ENCODE measurements at places on chromosomes 5 and 9. TPM values are rescaled to one million over a fixed set of nuclear protein-coding genes. Genes with fewer than 3 reads are reported as not detected.

DNA sequence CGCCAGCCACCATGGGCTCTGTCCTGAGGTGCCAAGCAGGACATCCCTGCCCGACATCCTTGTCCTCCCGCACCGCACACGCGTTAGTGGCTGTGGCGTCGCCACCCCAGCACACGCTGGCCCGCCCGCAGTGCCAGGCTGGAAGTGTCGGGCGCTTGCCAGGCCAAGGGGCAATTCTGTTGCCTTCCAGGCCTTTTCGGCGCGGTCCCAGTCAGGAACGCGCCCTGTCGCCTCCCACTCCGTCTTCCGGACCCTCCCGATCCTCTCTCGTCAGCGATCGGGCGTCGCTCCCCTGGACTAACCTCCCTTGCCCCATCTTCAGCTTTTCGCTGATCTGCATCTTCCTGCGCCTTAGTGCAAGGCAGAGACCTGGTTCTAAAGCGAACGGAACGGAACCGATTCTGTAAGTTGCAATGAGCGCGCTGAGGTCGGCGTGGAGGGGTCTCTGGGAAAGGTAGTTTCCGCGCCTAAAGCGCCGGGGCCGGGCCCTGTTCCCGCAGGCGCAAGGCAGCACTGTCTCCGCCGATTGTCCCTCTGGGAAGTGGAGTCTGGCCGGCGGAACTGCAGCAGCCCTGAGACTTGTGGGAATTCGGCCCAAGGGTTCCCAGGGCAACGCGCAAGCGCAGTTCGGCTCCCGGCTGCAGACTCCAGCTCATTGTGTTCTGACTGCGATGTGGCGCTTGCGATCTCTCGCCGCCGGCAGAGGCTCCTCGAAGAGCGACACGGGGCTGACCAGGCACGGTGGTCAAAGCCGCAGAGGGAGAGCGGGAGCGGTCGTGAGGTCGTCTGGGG is at the start of gene ZNF454:
Gene ZNF454 (plus strand): TSS at position 630 of the 792 bp plus-strand sequence. CDS start 1,594 bp downstream, outside the sequence.
- no peak for ATAC-seq

DNA sequence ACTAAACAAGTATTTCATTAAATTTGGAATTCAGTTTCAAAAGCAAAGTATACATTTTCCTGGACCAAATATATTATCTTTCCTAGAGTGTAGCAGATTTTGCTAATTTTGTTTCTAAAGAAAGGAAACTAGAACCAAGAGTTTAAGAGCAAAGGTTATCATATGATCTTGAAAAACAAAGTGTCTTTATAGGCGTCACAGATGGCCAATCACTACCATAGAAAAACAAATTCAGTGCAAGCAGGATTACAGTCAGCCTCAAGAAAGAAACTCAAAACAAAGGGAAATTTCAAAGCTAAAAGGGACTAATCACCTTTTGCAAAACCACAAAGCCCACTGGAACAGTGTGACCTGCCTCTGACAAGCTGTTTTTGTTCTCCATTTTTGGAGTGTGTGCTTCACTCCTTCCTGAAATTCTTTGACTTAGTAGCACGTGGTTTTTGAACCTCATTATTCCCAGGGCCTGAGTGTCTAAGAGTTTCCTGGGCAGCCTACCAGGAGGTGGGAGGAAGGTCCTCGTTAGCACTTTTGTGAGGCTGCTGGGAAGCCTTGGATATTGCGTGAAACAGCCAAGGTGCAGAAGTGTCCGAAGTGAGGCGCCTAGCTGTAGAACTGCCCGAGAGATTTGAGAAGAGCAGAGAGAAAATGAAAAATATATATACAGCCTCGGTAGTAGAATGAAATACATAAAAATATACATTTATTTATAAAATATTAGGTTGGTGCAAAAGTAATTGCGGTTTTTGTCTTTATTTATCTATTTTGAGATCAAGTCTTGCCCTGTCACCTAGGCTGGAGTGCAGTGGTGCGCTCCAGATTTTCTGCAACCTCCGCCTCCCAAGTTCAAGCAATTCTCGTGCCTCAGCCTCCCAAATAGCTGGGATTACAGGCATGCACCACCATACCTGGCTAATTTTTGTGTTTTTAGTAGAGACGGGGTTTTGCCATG is 246.1 kb downstream of the MARCHF11 start:
- ATAC-seq: no peak

- ATAC-seq: no peak
Observed at GRCh38 chr9:127005770-127006314, 91.3 kb downstream of the RALGPS1 start.

Gene DMRT3
- not detected for total RNA-seq

- ATAC-seq: no peak
Observed at GRCh38 chr9:117643288-117643654, 60.9 kb upstream of the TLR4 start.

DNA sequence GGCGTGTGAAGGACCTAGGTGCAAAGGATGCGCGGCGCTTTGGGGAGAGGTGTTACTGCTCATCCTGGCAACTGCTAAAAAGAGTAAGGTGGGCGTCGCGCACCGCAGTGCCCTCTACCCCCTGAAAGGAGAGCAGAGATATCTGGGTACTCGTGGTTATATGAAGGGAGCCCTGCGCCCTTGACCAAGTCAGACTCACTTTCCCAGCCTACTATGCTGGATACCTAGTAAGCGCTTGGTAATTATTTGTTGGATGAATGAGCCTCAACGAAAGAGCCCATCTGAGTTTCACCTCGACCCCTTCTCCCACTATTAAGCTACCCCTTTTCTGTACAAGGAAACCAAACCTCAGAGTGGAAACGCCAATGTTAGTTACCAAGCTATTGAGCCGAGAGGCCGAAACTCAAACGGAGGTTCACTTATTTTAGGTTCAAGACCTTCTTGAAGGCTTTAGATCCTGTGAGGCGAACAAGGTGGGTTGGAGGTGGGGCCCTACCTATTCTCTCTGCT is 8.0 kb downstream of the LHX6 start:
- no peak for ATAC-seq

Gene SLC45A2
- not detected for total RNA-seq

- no peak for ATAC-seq
Observed at GRCh38 chr5:157166214-157167213, at the start of gene GARIN3. Gene GARIN3 (minus strand): TSS chr5:157166264. CDS start chr5:157166168, 96 bp downstream.

Gene SFXN1
- total RNA-seq: 256 TPM

Gene MUSK
- total RNA-seq: not detected

- ATAC-seq: no peak
Observed at GRCh38 chr5:175746851-175747250, 89.0 kb downstream of the HRH2 start.

Gene SH3TC2
- not detected for total RNA-seq

Measured in activated T-helper 17 cell treated with anti-CD3 and anti-CD28 coated beads, Interleukin-2, amount 50 U/mL, for 72 hours (primary cell).